Hepatocyte (in vitro differentiated cells): ENCODE measurements at places on chromosomes 13 and 19. TPM values are rescaled to one million over a fixed set of nuclear protein-coding genes. Genes with fewer than 3 reads are reported as not detected.

DNA sequence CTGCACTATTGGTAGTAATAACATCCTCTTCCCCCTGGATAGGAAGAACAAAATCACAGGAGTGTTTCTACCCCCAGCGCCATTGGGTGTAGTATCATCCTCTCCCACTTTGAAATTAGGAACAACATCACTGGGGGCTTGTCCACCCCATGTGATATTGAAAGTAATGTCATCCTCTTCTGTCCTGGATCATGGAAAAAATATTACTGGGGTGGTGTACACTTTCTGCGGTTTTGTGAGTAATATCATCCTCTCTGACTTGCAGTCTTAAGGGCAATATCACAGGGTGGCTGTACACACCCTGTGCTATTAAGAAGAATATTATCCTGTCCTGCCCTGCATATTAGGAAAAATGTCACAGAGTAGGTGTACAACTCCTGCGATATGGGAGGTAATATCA, 4.9 kb upstream of the RGCC start:
- no peak for DNase-seq

NEK3 gene
- 11.0 and 11.2 TPM in 2 replicates for total RNA-seq

DNA sequence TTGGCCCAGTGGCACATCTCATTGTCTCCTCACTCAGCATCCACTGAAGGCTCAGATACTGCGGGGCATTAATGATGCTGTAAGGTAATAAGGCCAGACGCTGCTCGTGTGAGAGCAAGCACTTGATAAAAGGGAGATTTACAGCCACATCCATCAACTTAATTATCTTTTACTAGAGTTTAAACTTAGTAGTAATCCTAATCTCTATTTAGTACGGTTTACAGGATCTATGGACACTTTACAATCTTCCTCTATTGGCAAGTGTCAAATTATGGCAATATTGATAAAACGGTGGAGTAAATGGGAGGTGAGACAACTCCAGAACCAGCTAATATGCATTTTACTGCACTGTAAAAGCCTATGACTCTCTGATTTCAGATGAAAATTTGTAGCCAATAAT, 192.7 kb upstream of the GPR12 start:
- DNase-seq = no peak

- DNase-seq = no peak
Observed at GRCh38 chr13:111858571-111858970, 208.4 kb upstream of the SOX1 start.

S1PR2 gene
- 14.9 and 16.1 TPM in 2 replicates for total RNA-seq

KXD1 gene
- 76.3 and 91.7 TPM in 2 replicates for total RNA-seq

PROZ gene
- 4.7 and 5.4 TPM in 2 replicates for total RNA-seq

DNA sequence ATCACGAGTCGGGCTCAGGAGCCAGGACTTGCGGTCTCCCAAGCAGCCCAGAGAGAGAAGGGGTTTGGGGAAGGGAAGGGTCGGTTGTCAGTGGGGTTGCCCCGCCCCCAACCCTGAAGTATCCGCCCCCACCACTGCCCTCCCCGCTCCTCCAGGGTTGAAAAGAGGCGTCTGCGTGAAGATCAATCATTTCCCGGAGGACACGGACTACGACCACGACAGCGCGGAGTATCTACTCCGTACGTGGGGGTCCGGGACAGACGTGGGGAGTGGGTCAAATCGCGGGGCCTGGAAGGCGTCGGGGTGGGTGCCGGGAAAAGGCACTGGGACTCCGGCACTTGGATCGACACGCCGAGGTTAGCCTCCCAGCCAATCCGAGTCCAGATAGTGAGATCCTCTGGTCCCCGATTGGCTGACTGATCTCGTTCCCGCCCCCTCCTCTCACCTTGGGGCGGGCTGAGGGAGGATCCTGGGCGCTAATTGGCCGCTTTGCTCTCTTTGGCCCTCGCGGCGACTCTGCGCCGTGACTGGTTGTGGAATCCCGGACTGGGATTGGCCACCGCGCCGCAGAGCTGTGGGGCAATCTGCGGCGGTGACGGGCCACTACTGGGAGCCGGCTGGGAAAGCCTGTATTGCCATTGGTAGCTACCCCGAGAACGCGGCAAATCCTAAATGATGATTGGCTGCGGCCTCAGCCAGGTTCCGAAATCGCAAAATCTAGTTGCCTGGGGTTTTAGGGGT, 13.3 kb upstream of the CACNG6 start:
- peak; percentile 85 for DNase-seq

GRCh38 chr13:29449726-29450125, 145.8 kb downstream of the SLC7A1 start:
- DNase-seq = no peak

DNA sequence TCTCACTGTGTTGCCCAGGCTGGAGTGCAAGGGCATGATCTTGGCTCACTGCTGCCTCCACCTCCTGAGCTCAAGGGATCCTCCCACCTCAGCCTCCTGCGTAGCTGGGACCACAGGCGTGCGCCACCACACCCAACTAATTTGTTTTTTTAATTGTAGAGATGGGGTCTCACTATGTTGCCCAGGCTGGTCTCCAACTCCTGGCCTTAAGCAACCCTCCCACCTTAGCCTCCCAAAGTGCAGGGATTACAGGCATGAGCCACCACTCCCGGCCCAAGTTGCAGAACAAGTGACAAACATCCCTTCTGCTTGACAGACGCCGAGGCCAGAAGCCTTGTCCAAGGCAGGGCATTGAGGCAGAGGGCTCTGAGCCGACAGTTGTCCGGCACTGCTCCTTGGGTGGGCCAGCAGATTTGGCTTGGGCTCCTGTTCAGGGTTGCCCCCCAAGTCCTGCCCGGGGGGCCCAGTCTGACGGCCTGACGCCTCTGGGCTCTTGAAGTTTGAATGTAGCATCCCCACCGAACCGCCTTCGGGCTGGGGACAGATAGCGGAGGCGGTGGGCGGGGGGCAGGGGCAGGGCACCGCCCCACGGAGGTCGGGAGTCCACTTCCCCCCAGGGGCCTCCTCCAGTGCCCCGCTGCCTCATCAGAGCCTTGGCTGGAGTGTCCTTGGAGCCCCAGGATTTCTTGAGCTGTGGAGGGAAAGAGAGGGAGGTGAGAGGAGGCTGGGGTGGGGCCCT, 5.7 kb upstream of the SPACA4 start:
- DNase-seq = no peak

- peak; percentile 84 for DNase-seq
Observed at GRCh38 chr13:52846567-52847321, 1.7 kb downstream of the PCDH8 start.

DNA sequence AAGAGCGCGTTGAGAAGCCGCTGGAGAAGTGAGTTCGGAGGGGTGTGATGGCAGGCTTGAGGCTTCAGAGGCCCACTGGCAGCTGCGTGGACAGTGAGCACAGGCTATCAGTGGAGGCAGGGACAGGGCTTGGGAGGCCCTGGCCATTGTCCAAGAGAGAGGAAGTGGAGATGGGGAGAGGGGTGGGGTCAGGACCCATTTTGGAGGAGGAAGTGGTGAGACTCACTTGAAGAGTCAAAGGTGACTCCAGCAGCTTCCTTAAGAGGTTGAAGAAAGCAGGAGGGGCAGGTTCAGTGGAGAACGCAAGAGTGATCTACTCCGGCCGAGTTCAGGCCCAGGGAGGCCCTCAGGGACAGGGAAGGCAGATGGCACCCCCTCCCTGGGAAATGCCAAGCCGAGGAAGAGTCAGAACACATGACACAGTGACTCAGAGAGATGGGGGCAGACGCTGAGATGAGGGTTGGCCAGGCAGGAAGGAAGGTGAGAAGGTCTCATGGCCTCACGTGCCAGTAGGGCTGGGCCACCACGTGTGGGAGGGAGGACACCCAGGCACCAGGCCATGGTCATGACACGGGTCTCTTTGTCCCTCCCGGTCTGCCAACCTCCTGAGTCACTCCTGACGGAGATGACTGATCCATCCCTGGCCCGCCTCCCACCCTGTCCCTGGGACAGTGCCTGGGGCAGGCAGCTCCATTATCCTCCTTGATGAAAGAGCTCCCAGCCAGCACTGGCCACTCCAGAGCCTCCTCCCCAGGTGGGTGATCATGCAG, 10.1 kb upstream of the CD22 start:
- DNase-seq = no peak

ARHGAP33 gene
- 0.84 and 6.7 TPM in 2 replicates for total RNA-seq

GRCh38 chr13:77907666-77908341, 10.8 kb downstream of the EDNRB start:
- DNase-seq = no peak

C19orf85 gene
- total RNA-seq = not detected in 2 replicates

ZNF701 gene
- 15.2 TPM in 2 replicates for total RNA-seq

- DNase-seq = no peak
Observed at GRCh38 chr13:32587811-32588170, 1.5 kb downstream of the PDS5B start.

GRCh38 chr13:23384111-23384510, 49.4 kb downstream of the SACS start:
- no peak for DNase-seq

GRCh38 chr13:94182185-94182761, 297.2 kb downstream of the DCT start:
- peak; percentile 38 for DNase-seq

LAIR1 gene
- total RNA-seq = 0.20 and 3.9 TPM in 2 replicates

ZNF726 gene
- not detected in 2 replicates for total RNA-seq

- no peak for DNase-seq
Observed at GRCh38 chr13:113848431-113849260, 15.2 kb downstream of the GAS6 start.

- DNase-seq = no peak
Observed at GRCh38 chr19:52685811-52686210, 47.7 kb upstream of the ZNF83 start.

- no peak for DNase-seq
Observed at GRCh38 chr19:49830766-49831165, 12.7 kb downstream of the MED25 start.

- DNase-seq = no peak
Observed at GRCh38 chr13:32222046-32222676, 93.0 kb downstream of the ZAR1L start.

- DNase-seq = no peak
Observed at GRCh38 chr19:46372901-46373490, 26.1 kb downstream of the PPP5C start.

- DNase-seq = no peak
Observed at GRCh38 chr13:110856942-110857835, 57.7 kb downstream of the ANKRD10 start.

ZNF575 gene
- total RNA-seq = 0.84 TPM in 1 of 2 replicates, not detected in the other

PEAK3 gene
- total RNA-seq = not detected in 2 replicates

- no peak for DNase-seq
Observed at GRCh38 chr13:95604556-95604915, 40.0 kb downstream of the DZIP1 start.

DNA sequence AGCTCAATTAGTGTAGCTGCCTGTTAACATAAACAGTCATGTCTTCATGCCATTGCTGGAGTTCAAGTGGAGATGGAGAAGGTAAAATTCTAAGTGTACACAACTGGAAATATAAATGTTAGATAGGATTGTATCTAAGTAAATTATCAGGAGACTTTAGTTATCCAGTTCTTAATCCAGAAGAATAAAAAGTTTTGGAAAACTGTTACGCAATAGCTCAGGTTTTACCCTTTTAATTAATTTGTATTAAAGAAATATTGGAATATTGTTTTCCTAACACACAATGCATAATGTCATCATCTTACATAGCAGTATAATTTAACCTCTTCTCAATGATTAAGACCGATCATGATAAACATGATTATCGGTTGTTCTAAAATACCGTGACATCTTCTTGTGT, 2.8 kb downstream of the SLC10A2 start:
- no peak for DNase-seq

GRCh38 chr19:39692822-39693221, 11.5 kb upstream of the LGALS14 start:
- DNase-seq = no peak

TMEM147 gene
- total RNA-seq = 115 and 133 TPM in 2 replicates

- no peak for DNase-seq
Observed at GRCh38 chr13:111267205-111267604, 53.2 kb upstream of the TEX29 start.

GRCh38 chr13:33318744-33319143, 33.2 kb upstream of the STARD13 start:
- no peak for DNase-seq

- DNase-seq = no peak
Observed at GRCh38 chr19:40802300-40803169, 3.5 kb downstream of the EGLN2 start.

GRCh38 chr19:55580628-55581144, at the start of gene ZNF579:
Gene ZNF579 (minus strand): TSS chr19:55580848. CDS start chr19:55579639, 1,209 bp downstream.
- peak; percentile 92 for DNase-seq
